CD4-positive, alpha-beta T cell treated with Interleukin-17A for 4 hours (primary cell): ENCODE measurements at places on chromosomes 2 and 18.

GRCh38 chr2:201854841-201855240 lies 48.5 kb downstream of the CDK15 start:
- no peak for DNase-seq

GRCh38 chr2:145020694-145021093 lies 500.8 kb upstream of the ZEB2 start:
- no peak for DNase-seq

- DNase-seq: no peak
These were observed 198.8 kb downstream of the IRS1 start for GRCh38 chr2:226600802-226601201.

- DNase-seq: no peak
These were observed 190.9 kb upstream of the COPS8 start for GRCh38 chr2:236894791-236895190.

DNA sequence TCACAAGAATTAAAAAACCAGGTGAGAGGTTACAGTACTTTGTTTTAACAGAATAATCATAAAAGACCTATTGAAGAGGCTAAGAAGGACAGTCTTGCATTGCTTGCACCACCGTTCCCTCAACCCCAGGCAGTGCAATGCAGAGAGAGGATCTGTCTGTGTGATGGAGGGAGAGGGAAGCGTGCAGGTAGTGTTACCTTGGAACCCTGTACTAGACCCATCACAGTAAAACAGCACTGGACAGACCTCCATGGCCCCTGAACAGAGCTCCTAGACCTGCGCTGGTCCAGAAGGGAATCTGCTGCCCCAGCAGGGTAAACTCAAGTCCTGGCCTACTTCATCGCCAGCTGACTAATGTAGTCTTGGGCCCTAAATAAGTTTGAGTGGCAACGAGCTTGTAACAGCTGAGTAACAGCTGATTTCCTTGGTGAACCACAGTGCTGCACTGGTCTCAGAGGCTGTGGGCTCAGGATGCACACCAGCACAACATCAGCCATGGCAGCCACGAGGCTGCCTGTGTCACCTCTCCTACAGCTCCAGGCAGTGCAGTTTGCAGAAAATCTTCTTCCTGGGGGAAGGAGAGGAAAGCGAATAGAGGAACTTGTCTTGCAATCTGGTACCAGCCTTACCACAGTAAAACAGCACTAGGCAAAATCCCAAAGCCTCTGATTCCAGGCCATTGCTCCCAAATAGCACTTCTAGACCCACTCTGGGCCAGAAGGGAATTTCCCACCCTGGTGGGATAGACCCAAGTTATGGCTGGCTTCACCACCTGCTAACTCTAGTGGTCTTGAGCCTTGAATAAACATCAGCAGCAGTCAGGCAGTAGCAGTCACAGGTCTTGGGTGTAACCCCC lies 417.2 kb downstream of the CDH7 start:
- no peak for DNase-seq

DNA sequence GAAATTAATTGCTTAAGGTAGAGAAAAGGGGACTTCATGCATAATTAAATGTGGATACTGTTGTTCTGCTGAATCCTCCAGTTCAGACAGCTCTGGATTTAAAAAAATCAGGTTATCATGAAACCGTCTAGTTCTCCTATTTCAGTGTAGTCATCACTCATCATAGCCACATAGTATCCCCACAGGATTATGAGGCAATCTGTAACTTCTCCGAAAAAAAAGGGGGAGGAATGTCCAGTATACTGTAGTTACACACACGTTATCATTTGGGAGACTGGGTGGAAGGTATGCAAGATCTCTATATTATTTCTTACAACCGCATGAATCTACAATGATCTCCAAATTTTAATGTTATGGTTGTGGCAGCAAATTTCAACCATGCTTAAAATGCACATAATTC lies 114.0 kb downstream of the HIBCH start:
- DNase-seq: no peak

GRCh38 chr18:77676910-77677309 lies 427.3 kb downstream of the GALR1 start:
- DNase-seq: no peak

DNA sequence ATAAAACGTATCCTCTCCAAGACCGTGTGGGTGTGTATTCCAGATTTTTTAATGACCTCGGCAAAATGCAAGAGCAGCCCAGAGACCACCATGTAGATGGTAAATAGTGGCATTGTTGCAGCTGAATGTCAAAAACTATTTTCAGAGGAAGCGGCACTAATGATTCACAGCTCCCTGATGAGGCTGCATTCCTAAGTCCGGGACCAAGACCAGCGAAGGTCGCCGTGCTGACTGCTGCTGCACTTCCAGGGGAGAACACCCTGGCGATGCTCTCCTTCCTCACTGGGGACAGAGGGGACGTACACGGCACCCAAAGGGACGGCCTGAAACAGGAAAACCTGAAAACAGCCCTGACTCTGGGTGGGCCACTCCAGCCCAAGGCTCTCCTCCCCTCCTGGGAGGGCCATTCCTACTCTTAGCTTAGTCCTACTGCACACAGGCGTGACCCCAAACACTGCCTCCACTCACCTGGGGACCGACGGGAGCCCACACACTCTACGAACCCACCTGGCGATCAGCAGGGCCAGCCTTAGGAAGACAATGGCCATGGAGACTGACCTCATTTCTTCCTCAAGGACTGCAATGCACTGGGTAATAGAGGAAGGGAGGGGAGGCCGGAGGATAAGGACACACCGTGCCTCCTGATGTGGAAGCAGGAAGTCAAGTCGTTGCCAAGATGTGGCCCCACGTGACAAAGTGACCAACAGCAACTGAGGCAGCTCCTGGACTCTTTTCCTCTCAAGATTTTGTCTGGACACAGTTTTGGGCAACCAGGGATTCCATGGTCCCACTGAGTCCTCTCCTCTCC lies 82.8 kb downstream of the ZNF516 start:
- DNase-seq: no peak

GRCh38 chr2:204869132-204869823 lies 324.0 kb downstream of the PARD3B start:
- no peak for DNase-seq

- DNase-seq: no peak
These were observed 42.9 kb upstream of the EML6 start for GRCh38 chr2:54680397-54681041.

DNA sequence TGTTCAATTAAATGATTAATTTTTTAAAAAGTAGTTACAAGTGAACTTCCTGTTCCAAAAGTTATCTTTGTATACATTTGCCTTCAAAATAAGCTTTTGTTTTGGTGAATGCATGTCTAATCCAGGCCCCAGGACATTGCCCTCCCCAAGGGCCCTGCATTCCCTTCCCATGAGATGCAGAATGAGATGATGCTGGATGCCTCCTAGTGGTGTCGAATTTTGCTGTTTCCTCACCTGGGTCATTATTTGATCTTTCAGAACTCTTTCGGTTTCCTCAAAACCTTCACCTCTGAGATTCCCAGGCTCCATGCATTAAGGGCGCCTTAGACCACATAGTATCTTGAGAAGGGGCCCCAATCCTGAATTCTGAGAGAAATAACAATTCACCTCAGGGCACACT lies 728.8 kb downstream of the CNTNAP5 start:
- no peak for DNase-seq

DNA sequence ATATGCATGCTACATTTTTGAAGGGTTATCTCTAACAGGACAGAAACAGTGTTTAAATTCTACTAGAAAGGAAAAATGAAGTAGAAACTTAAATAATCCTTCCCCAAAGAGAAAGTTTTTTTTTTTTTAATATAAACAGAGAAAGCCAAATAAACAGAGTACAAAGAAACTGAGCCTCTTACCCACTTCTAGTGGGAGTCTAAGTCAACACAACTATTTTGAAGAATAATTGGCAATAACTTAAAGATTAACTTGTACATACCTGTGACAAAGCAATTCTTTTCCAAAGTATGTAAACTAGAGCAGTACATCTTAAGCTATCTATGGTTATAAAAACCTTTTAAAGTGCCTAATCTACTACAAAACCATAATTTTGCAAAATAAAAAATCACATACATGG lies 224.7 kb downstream of the KCNH7 start:
- DNase-seq: no peak

DNA sequence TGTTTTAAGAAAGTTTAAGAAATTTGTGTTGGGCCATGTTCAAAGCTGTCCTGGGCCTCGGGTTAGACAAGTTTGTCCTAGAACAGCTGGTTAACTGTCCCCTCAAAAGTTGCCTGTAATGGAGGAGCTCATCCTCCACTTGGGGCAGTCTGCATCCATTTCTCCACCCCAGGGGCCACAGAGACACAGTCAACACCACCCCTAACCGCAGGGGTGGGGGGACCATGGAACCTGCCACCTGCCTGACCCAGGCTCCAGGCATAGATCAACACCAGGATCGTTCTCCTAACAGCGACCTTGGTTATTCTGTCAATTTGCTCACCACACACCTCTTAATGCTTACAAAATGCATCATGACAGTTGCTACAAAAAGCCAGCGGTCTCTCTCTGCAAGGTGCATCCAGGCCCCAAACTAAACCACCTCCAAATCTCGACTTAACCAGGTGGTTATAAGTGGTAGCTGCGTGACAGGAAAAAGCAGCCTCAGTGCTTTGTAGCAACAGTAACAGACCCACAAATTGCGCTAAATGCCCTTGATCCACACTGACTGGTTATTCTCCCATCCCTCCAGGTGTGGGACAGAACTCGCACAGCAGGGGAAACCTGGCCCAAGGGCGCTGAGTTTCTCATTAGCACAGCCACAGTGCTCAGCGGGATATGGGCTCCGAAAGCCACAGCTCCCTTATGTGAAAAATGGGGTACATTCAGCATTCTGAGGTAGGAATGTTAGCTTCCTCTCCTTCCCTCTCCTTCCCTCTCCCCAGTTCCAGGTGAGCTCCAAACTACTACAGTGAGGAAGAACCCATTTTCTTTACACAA lies 48.0 kb downstream of the HDLBP start:
- DNase-seq: no peak

DNA sequence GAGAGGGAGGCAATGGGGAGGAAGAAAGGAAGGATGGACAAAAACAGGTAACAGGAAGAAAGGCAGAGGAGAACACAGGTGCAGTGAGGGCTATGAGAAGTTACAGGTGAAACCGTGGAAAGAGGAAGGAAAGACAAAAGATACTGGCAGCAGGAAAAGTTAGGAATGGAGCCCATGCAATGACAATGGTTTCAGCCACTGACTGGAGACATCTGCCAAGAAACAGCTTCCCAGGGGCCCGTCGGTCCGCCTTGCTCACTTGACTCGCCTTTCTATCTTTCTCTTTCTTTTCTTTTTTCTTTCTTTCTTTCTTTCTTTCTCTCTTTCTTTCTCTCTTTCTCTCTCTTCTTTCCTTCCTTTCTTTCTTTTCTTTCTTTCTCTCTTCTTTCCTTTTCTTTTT lies 37.5 kb downstream of the ST8SIA5 start:
- no peak for DNase-seq

- DNase-seq: no peak
These were observed 59.6 kb upstream of the CREB1 start for GRCh38 chr2:207469943-207470729.

DNA sequence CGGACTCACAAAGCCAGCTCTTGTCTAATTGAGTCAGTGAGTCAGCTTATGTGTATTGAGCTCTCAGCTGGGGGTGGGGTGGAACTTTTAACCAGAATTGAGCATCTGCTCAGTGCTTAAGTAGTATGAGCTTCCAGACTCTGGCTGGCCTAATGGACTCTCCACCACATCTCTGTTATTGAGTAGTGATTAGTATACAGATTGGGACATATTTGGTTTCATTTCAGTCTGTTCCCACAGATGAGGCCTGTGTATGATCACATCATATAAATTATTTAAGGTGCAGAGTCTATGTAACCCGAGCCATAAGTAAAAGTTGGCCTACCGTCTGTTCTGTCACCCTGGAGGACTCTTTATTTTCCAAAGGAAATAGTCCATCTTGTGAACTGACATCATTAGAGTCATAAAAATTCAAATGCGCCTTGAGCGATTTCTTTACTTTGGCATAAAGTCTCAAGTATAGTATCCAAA lies 152.1 kb downstream of the THSD7B start:
- DNase-seq: no peak

DNA sequence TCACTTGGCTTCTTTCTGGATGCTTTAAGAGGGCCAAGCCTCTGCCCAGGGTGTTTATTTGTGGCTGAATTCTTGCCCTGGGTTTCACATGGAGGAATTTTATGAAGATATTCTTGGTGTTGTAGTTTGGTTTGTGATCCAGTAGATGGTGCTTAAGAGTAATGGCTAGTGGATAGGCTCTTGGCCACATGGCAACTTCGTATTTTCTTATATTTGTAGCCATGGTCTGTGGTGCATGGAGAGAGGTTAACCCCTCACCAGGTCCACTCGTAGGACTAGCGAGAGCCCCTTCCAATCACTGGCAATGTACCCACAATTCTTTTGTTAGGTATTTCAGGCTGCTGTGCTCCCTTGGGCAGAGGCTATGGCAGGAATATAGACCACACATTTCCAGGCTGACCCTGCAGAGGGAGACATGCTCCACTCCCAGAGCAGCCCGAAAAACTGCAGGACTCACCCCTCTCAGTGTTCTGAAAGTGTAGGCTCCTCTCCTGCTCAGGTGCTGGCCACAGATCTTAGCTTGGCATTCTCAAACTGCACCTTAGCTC lies 582.1 kb upstream of the SETBP1 start:
- DNase-seq: no peak

DNA sequence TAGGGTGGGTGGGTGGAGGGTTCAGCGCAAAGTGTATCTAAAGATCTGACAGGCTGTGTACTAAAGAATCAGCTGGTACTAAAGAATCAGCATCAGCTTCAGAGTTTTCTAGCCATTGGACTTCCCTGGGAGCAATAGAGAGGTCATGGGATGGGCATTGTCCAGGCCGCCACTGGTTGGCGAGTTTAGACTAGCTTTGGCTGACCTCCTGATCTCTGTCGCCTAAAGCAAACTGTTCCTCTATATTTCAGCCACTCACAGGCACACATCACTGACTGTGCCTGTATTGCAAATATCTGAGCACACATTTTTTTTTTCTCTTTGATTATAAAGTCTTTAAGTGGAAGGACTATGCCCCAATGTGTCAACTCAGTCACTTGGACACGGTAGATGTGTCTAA lies 267.8 kb upstream of the SKOR2 start:
- DNase-seq: no peak

- DNase-seq: no peak
These were observed 1286.2 kb downstream of the SUCLG1 start for GRCh38 chr2:83172841-83173240.

GRCh38 chr2:48910961-48911360 lies 155.4 kb upstream of the LHCGR start:
- DNase-seq: no peak

DNA sequence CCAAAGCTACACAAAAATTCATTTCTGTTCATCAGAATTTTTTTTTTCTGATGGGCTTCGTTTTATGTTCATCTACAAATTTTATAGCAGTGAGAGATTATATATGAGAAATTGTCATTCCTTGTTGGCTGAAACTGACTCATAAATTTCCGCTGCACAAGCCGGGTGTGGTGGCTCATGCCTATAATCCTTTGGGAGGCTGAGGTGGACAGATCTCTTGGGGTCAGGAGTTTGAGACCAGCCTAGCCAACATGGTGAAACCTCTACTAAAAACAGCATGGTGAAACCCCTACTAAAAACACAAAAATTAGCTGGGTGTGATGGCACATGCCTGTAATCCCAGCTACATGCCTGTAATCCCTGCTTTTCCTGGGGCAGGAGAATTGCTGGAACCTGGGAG lies 72.0 kb downstream of the PLEKHM3 start:
- DNase-seq: no peak

- DNase-seq: no peak
These were observed 60.6 kb downstream of the SEMA4F start for GRCh38 chr2:74714691-74715080.
